Ammon's horn (tissue), 1 donor: ENCODE measurements at places on chromosomes 2 and 18.

- no peak for DNase-seq
Measured at GRCh38 chr2:213261715-213262114, 22.5 kb upstream of the SPAG16 start.

- no peak for DNase-seq
Measured at GRCh38 chr2:8518979-8519668, 162.7 kb upstream of the ID2 start.

- peak; percentile 71 for DNase-seq
Measured at GRCh38 chr2:238287737-238288649, at the start of gene PER2. Gene PER2, minus strand, starts transcription at chr2:238288610. Its CDS starts 10,674 bp downstream, at chr2:238277936.

DNA sequence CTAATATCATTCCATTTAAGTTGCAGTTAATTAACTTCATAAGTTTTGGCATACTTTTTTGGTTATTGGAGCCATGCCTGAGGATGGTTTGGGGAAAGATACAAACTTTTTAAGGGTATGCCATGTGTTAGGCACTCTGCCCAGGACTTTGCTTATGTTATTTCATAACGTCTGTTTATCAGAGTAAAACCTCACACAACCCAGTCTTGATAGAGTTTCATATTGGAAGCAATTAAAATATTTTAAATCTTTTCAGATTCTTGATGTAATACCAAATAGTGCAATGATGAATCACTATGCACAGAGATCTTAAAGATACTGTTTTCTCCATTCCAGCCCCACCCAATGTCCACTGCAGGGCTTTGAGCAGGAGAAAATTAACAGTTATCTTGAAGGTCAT, 529.1 kb upstream of the HNMT start:
- no peak for DNase-seq

DNA sequence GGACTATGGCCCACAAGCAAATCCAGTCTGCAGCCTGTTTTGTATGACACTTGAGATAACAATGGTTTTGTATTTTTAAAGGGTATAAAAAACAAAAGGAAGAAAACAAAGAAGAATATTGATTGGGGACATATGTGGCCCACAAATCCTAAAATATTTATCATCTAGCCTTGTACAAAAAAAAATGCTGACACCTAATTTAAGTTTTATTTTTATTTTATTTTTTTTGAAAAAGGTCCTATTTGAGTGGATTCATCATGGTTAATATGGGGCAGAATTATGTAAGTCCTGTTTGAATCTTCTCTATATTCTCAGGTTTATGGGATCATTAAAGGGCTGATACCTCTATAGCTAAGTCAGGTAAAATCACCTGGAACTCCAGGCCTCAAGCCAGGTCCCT, 525.7 kb downstream of the LRP1B start:
- no peak for DNase-seq

DNA sequence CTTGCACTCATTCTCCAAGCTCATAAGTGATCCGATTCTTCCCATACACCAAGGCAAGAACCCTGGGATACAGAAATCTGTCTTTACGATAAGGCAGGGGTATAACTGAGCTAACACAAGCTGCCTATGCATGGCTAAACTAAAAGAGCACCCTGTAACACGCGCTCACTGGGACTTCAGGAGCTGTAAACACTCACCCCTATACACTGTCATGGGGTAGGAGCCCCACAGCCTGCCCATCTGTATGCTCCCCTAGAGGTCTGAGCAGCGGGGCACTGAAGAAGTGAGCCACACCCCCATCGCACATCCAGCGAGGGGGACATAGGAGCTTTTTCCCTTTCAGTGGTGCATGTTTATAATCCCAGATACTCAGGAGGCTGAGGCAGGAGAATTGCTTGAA, 46.7 kb downstream of the METTL8 start:
- DNase-seq = no peak

DNA sequence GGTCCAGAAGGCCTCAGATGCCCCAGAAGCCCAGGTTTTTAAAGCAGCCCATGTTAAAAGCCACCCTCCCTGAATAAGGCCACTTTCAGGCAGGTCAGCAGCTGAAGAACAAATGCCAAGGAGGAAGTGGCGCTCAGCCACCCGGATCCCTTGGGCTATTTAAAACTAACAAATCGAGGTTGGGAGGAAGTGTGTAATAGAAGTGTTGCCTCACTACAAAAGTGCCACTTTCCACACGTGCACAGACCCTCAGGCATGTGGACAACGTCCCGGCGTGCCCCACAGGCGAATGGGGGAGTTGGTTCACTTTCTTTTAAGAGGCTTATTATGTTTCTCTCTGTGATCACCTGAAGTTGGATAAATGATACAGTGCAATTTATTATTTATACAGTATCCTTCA, 173.8 kb upstream of the SALL3 start:
- peak; percentile 12 for DNase-seq

DNA sequence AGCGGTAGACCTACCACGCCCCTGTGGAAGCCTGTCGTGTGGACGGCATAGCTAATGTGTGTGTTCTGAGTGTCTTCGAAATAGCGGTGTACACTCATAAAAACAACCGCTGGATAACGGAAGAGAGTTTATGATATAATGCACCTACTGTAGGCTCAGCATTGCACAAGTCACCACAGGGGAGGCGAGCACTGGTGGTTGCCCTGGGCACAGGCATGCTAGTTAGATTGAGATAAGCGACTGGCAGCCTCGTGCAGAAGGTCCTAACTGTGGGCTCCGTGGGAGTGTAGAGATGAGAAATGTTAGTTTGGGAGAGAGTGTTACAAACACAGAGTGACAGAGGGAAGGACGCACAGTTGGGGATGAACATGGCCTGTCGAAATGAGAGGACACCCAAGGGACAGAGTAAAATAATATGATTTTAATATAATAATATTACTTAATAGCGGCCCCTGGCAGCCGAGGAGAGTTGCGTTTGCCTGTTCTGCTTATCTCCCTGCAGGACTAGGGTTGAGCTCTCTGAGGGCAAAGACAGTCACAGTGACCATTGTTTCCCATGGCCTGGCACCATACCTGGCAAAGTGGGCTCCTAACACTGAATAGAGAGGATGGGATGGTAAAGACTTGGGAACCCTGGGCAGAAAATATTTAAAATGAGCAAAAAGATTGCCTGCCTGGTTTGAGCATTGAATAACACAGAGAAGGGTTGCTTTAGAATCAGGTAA, 204.2 kb downstream of the GBX2 start:
- DNase-seq = no peak

- DNase-seq = no peak
Measured at GRCh38 chr2:140457483-140457882, 1673.3 kb downstream of the LRP1B start.

DNA sequence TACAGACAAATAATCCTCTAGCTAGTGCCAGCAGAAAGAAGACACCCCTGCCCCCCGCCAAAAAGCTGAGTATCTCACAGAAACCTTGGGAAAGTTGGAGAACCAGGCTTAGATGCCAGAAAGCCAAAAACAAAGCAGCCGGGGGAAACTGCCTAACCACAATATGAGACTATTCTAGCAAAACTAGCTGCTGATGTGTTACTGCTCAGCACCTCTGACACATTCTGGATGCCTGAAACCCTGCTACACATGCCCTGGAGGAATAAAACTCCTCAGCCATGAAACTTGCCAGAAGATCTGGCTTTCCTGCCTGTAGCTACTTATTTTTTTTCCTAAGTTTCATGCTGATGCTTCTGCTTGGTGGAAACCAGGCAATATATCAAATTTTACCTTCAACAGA, 122.7 kb upstream of the GCFC2 start:
- DNase-seq = no peak

DNA sequence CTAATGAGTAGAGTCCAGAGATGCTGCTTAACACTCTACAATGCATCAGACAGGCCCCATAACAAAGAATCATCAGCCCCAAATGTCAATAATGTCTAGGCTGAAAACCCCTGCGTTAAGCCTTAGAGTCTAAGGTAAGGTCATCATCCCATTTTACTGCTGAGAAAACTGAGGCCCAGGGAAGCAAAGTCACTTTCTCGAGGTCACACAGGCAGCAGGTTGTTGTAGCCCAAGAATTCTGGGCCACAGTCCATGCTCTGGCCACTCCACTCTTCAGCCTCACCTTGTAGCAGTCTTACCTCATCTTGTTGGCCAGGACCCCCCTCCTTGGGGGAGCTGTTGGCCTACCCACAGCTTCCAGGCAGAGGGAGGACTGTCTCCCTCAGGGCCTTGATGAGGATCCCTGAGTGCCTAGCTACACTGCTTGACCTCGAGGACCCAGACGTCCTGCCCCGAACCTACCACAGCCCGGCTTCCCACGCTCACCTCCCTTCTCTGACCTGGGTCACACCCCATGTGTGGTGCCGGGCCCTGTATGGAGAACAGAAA, 54.4 kb downstream of the SMAD7 start:
- DNase-seq = no peak

- no peak for DNase-seq
Measured at GRCh38 chr2:68124321-68124720, 33.4 kb upstream of the PNO1 start.

DNA sequence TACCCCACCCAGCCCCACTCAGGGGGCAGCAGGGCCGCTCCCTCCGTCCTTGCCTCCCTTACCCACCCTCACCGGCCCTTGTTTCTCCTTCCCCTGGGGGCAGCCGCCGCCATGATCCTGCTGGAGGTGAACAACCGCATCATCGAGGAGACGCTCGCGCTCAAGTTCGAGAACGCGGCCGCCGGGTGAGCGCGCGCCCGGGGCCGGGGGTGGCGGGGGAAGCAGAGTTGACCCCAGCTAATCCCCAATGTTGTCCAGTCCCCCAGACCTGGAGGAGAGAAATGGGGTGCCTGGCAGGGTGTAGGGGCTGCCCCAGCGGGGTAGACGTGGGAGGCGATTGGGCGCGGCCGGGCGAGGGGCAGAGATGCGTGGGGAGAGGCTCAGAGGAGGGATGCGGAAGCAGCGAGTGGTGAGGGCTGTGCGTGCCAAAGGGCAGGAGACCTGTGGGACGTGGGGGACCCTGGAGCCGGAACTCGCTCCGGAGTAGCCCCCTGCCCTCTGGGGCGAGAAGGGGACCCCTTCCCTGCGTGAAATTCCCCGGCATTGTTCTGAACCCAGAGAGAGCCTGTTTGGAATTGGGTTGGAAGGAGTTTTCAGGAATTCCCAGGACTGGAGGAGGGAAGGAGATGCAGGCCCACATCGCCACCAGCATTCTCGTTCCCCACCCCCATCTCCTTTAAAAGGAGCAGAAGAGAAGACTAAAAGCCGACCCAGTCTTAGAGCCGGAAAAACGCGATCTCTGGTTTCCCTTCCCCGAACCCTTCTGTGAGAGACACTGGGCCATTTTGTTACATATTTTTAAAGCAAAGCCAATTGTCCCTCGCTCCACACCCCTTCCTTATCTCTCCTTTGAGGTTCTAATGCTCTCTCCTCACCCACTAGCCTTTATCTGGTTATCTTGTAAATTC, 625 bp downstream of the ARPC2 start:
- peak; percentile 47 for DNase-seq

GRCh38 chr18:30358555-30358954, 684.0 kb downstream of the DSC3 start:
- DNase-seq = peak; percentile 37

- no peak for DNase-seq
Measured at GRCh38 chr2:170937709-170938379, 8.8 kb downstream of the GORASP2 start.

- DNase-seq = no peak
Measured at GRCh38 chr2:176356251-176356650, 87.0 kb downstream of the MTX2 start.

DNA sequence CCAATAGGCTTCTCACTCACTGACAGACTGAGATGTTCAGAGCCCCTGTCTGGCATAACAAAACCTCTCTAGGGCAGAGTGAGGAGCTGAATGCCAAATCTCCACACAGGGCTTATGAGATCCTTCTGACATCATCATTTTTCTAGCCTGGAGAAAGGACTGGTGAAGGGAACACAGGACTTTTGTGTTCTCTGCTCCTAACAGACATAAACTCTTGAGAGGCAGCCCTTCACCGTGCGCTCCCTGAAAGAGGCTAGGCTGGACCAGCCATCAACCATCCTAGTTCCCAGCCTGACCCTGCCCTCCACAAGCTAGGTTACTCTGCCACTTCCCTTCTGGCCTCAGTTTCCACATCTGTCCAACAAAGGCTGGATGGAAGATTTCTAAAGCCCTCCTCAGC, 141.9 kb downstream of the SUCLG1 start:
- no peak for DNase-seq

DNA sequence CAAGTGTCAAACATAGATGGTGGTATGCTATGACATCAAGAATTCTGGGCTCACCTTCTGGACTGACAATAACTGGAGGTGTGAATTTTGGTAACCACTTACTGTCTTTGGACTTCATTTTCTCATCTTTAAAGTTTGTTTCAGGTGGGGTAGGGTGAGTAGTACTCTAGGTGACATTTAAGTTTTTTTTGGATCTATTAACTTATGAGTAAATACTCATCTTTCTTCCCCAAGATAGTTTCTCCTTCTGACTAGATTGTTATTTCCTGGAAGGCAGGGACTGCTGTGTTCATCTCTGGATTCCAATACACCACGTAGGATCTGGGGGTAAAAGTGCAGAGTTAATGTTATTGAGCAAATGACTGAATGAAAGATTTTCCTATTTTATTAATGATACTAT, 55.9 kb downstream of the ICOS start:
- DNase-seq = no peak

DNA sequence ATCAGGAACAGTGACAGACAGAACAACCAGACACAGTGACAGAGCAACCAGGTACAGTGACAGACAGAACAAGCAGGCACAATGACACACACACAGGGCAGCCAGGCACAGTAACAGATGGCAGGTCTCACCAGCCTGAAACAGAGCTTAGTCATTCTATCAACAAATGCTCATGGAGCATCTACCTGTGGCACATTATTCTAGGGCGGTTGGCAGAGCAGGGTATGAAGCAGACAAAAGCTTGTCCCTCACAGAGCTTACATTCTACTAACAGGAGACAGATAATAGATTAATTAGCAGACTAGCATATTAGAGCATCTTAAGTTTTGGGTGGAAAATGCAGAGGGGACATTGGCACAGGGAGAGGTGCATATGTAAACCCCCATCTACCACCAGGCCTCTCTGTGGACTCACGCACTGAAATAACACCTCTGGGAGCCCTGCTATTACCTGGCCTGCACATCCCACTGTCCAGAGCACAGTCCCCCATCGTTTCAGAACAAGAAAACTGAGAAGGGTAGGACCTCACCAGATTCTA, 64.1 kb upstream of the RAB6C start:
- DNase-seq = no peak

DNA sequence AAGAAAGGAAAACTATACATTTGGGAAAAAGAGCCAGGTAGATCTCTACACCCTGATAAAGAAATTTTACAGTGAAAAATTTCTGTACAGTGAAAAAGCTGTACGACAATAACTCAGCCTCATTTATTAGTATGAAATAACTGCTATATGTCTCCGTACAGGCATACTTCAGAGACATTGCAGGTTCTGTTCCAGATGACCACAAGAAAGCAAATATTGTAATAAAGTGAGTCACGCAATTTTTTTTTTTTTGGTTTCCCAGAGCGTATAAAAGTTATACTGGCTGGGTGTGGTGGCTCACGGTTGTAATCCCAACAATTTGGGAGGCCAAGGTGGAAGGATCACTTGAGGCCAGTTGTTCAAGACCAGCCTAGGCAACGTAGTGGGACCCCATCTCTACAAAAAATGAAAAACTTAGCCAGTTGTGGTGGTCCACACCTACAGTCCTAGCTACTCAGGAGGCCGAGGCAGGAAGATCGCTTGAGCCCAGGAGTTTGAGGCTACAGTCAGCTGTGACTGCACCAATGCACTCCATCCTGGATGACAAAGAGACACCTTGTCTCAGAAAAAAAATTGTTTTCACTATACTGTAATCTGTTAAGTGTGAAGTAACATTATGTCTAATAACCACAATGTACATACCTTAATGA, 28.2 kb upstream of the AMMECR1L start:
- no peak for DNase-seq

- no peak for DNase-seq
Measured at GRCh38 chr2:237500681-237501424, 13.8 kb downstream of the MLPH start.
